NCI-H446 treated with DMSO at 0.1 percent for 48 hours (cell line): ENCODE measurements at places on chromosomes 2 and 18.

- DNase-seq: no peak
Observed at GRCh38 chr2:39664232-39664887, 1.4 kb upstream of the TMEM178A start.

DNA sequence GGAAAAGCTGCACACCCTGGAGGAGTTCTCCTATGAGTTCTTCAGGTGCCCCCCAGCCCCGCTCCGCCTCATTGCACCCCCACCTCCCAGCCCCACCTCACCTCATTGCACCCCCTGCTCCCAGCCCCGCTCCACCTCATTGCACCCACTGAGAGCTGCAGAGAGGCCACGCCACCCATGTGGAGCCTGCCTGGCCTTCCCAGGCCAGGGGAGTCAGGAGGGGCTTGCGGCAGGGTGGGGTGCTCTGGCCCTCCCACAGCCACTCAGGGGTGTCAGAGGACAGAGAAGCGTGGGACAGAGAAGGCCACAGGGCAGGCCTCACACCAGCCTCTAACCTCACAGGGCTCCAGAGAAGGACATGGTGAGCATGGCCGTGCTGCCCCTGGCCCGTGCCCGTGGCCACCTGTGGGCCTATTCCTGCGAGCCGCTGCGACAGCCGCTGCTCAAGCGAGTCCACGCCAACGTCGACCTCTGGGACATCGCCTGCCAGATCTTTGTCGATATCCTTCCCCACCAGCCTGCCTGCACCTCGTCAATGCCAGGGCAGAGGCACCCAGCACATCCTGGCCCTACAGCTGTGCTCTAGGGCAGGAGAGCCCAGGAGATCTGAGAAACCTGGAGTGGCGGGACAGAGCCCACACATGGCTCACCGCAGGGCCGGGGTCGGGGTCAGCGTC lies 15.0 kb upstream of the GPR17 start:
- no peak for DNase-seq

- no peak for DNase-seq
Observed at GRCh38 chr2:196486146-196486545, 153.4 kb upstream of the CCDC150 start.

- no peak for DNase-seq
Observed at GRCh38 chr2:241258505-241259280, 56.8 kb downstream of the HDLBP start.

- DNase-seq: no peak
Observed at GRCh38 chr2:231161877-231162329, 36.5 kb upstream of the ARMC9 start.

DNA sequence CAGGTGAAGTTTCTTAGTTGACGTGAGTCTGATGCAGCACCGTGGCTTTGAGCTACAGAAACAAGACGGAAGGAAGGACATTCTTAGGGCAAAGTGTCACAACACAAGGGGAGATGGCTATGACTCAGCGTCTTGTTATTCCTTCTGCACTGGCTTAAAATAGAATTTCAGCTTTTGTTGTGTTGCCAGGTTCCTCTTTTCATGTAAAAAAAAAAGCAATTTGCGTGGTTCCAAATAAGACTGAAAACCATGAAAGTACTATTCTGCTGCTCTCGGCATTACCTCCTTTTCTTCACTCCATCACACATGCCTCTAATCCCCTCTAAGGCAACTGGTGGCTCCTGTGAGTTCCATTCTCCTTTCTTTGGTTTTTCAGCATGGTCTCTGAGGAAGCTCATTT lies 150.1 kb downstream of the ANTXR1 start:
- no peak for DNase-seq

- DNase-seq: no peak
Observed at GRCh38 chr2:67719351-67719750, 322.2 kb downstream of the ETAA1 start.

DNA sequence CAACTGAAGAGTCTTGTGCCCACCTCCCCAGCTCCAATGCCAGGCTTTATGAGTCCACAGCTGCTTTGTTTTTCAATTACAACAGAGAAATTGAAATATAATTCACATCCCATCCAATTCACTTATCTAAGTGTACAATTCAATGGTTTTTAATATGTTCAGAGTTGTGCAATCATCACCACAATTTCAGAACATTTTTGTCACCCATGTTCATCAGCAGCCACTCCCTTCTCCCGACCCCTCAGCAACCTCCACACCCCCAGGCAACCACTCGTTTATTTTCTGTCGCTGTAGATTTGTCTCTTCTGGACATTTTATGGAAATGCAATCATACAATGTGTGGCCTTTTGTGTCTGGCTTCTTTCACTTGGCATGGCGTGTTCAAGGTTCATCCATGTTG lies 23.3 kb downstream of the INHBB start:
- DNase-seq: no peak

DNA sequence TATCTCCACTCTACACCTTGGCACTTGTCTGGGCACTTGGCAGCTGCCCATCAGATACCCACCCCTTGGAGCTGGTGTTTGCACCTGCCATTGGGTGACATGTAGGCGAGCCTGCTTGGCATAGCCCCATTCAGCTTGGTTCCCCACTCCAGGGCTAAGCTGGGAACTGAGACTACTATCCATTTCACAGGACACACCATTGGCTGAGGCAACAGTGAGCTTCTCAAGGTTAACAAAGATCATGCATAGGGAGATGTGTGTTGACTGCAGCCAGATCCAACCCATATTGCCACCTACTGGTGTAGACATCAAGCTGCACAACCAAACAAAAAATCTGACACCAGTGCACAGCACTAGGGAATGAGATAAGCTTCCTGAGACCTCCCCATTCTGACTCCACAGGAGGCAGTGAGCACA lies 1389.8 kb upstream of the TMEFF2 start:
- no peak for DNase-seq

DNA sequence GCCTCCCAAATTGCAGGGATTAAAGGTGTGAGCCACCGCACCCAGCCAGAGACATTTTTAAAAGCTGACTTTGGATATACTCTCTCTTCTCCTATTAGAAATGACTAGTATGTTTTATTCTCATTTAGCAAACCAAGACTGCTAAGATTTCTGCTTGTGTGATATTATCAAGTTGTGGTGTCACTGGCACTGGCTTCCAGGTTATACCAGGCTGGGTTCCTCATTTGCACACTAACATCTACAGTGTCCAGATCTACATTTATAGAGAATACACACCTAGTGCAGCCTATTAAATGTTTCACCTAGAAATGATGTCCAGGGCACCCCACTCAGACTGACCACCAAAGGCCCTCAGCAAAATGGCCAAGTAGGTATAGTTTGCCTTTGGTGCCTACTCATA lies 265.3 kb upstream of the STON1 start:
- no peak for DNase-seq

GRCh38 chr2:120932881-120933280 lies 197.2 kb downstream of the GLI2 start:
- DNase-seq: no peak

GRCh38 chr2:108555572-108555971 lies 21.3 kb downstream of the LIMS1 start:
- DNase-seq: no peak

GRCh38 chr2:111196435-111196834 lies 75.7 kb downstream of the BCL2L11 start:
- no peak for DNase-seq

DNA sequence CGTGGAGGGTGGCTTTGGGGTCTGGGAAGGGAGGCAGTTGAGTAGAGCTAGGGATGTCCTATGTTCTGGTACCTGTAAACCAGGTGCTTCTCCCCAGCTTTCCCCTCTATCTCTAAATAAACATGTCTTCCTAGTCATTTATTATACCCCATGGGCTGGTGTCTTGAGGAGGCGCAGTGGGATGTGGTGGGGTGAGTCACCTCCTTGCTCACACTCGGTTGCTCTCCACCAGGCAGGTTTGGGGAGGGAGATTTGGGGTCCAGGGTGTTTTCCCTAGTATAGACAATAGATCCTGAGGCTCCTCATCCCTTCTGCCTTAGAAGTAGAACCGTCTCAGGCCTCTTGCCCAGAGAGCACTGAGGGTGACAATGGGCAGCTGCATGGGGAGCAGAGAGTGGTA lies 5.1 kb downstream of the PSD4 start:
- no peak for DNase-seq

DNA sequence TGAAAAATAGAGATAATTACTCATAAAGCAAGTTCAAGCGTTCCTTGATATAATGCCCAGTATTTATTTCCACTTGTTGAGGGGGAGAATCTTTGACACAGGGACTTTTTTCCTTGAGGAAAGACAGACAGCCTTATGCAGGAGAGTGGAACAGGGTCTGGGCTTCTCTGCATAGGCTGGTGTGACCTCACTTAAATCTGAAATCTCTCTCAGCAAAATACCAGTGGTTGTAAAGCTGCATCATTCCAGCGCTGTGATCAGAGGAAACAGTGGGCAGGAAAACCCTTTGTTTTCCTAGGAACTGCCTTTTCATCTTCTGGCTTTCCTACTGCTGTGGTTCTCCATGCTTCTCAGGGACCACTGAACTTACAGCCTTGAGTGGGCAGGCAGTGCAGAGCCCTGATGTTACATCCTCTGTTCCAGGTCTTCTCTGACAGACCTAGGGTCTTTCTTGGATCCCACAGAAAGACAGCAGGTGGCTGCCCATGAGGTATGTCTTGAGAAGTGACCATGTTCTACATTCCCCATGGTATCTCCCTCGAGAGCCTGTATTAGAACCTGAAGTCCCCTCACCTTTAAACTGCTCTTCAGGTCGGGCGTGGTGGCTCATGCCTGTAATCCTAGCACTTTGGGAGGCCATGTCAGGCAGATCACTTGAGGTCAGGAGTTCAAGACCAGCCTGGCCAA lies 17.6 kb upstream of the MAP4K4 start:
- DNase-seq: no peak

DNA sequence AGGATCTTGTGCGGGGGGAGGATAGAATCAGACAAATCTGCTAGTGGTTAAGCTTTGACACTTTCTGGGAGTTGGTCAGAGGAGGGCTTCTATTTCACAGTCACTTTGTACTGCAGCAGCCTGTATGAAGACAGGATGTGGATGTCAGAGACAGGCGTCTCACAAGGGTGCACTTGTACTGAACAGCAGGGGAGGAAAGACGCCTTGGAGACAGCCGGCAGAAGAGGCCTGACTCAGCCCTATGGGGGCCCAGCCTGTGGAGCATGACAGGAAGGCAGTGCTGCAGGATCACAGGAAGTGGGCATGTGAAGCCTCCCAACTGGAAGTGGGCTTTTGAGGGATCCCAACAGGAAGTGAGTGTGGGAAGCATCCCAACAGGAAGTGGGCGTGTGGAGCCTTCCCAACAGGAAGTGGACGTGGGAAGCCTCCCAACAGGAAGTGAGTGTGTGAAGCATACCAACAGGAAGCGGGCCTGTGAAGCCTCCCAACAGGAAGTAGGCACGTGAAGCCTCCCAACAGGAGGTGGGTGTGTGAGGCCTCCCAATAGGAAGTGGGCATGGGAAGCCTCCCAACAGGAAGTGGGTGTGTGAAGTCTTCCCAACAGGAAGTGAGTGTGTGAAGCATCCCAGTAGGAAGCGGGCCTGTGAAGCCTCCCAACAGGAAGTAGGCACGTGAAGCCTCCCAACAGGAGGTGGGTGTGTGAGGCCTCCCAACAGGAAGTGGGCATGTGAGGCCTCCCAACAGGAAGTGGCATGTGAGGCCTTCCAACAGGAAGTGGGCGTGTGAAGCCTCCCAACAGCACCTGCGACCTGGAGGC lies 212.3 kb downstream of the SNTG2 start:
- no peak for DNase-seq

- DNase-seq: no peak
Observed at GRCh38 chr2:3458396-3459184, 60.7 kb downstream of the ADI1 start.

GRCh38 chr2:153645599-153645998 lies 167.0 kb upstream of the RPRM start:
- DNase-seq: no peak

DNA sequence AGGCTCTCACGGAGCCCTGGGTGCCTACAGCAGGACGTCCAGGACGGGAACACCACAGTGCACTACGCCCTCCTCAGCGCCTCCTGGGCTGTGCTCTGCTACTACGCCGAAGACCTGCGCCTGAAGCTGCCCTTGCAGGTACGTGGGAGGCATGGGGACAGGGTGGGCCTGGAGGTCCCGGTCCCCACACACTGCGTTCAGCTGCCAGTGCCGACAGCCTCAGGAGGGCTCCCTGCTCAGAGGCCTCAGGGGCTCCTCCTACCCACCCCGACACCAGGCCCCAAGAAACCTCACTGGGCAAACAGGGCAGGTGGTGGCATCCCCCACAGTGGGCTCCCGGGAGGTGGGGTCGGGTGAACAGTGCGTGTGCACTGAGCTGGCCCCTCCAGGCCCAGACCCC lies 10.8 kb downstream of the ANO7 start:
- DNase-seq: no peak

GRCh38 chr2:173860082-173860481 lies 105.1 kb downstream of the SP3 start:
- DNase-seq: no peak

GRCh38 chr2:65357959-65358294 lies 74.5 kb downstream of the SPRED2 start:
- no peak for DNase-seq

GRCh38 chr18:67265464-67266245 lies 250.9 kb downstream of the DSEL start:
- no peak for DNase-seq

DNA sequence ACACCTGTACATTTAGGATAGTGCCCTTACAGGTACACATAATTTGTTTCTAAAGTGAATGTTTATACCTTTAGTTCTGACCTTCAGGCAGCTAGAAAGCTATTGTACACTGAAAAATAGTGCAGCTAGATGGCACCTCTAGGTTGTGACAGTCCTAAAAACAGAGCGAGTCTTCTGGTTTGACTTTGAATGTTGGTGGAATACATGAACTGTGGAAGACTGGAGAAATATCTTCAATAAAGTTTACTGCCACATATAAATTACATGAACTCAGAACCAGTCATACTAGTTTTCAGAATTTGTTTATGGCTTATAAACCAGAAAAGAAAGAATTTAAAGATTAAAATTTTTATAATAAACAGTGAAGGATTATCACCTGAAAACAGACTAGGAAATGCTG lies 58.7 kb upstream of the TWSG1 start:
- no peak for DNase-seq

GRCh38 chr18:22432657-22433137 lies 15.0 kb upstream of the CTAGE1 start:
- no peak for DNase-seq

GRCh38 chr2:33059471-33060156 lies 112.9 kb downstream of the LTBP1 start:
- no peak for DNase-seq

- DNase-seq: peak; percentile 24
Observed at GRCh38 chr18:37516361-37516853, 49.2 kb downstream of the CELF4 start.

DNA sequence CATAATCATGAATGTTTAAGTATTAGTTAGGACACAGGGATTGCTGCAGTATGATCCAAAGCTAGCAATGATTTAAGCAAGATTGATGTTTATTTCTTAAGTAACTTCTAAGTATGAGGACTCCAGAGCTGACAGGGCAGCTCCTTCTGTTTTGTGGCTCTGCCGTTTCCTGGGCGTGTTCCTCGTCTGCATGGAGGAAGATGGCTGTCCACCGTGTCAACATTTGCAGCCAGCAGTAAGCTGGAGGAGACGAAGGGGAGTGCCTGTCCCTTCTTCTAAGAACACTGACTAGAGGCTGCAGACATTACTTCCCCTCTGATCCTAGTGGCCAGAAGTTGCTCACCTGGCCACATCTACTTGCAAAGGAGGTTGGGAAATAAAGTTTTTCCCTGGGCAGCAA lies 144.1 kb downstream of the MYO1B start:
- DNase-seq: no peak
